NCI-H524 (cell line): ENCODE measurements at places on chromosomes 3 and 15.

DNA sequence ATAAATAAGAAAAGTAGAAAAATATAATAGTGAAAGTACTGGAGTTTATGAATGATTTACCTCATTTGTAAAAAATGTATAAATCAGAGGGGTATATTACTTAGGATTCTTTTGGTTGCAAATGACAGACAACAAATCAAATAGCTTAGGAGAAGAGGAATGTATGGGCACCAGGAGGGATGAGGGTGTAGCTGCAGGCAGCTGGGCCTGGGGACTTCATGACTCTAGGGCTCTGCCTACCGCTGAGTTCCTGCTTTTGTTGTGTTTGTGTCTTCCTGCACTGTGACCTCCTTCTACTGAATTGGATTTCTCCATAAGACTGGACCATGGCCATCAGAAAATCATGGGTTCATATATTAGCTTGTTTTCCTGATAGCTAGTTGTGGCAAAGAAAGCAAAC, 27.9 kb upstream of the PDE8A start:
- DNase-seq, result no peak

DNA sequence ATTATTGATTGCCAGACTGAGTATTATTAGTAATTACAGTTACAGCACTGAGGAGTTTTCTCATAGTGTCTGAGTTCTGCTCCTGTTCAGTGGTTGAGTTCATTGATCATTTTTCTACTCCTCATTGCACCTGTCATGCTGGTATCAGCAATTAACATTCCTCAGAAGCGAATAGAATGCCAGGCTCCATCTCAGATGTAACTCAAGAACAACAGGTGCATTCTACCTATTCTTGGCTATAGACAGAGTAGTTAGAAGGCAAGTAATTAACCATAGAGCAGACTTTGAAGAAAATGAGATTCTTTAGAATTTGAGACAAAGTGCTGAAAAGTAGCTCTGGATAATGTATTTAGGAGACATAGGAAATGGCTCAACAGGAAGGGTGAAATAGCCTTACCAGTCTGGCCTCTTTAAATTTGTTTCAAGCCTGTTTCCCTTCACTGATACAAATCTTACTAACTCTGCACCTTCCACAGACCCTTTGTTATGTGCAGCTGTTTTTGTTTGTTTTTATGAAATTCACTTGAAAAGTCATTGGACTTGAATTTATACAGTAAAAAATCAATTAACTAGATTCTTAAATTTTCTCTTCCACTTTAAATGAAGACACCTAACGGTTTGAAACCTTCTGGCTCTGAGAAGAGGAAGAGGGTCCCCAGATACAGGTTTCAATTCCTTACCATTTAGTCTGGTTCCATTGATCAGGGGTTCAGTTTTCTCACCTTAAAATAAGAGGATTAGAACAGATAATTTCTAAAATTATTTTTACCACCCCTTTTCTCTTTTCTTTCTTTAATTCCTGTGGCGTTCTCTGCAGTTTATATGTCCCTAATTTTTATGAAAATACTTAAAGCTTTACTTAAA, 109.6 kb downstream of the FNDC3B start:
- DNase-seq, result no peak

- no peak for DNase-seq
Measured at GRCh38 chr3:152595975-152596821, 238.7 kb upstream of the P2RY1 start.

DNA sequence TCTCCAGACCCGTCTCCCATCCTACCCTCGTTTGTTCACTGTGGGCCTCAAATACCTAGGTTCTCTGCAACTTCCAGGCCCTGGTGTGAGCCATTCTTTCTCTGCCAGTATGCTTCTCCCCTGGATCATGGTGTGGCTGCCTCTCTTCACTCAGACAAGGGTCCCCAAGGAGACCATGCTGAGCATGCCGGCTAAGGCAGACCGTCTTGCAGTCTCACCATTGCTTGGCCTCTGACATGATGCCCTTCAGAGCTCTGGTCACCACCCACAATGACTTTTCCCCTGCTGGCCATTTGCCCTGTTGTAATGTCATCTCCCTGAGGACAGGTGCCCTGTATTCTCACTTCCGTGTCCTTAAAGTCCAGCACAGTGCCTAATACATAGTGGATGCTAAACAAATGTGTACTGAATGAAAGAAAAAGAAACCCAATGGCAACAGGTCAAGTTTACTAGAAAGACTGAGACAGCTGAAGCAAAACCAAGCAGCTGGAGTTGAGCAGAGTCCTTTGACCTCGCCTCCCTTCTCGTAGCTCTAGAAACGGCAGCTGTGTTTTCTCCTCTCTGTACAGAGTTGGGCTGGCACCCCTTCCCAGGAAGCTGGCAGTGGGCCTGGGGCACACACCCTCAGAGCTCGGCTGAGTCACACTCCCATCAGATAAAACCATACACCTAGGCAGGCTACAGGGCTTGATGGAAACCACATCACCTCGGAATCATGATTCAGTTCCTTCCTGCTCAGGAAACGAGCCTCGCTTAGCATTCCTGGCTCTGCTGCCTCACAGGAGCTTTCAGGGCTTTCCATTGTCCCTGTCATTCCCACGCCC, 8.6 kb downstream of the TLR9 start:
- no peak for DNase-seq

- DNase-seq, result no peak
Measured at GRCh38 chr15:43868406-43868805, 41.6 kb downstream of the WDR76 start.

- no peak for DNase-seq
Measured at GRCh38 chr15:59013246-59013873, 25.9 kb downstream of the RNF111 start.

GRCh38 chr15:85475317-85475701, 94.9 kb downstream of the AKAP13 start:
- no peak for DNase-seq

GRCh38 chr3:24123596-24123995, 178.5 kb downstream of the NR1D2 start:
- DNase-seq, result no peak
